ENCODE measurements at places on chromosomes 13 and 19.

GRCh38 chr19:12090807-12091206 lies 26.3 kb downstream of the ZNF844 start:
- no peak for DNase-seq

DNA sequence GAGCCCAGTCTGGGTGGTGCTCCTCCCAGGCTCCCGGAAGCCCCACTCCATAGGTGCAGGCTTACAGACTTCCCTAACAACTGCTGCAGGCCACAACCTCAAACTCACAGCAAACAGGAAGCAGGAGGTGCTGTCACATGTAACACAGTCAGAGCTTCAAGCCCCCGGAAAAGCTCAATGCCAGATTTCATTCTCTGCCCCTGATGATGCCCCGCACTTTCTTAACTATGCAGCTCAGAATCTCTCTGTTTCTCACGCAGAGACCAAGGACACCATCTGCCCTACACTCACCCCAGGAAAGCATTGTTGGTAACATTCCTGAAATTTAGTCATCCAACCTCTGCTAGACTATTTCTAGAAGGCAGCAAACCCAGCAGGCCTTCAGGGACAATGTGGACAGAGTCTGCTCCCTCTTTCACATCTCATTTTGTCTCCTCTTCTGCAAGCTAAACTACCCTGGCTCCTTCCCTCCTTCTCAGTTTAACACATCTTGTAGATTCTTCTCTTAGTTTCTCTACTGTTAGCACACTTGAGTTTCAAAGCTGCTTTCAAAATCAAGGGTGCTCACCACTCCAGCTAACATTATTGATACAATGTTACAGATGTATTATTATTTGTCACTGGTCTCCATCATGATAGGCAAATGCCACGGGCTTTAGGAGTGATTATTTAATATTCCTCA lies 162.5 kb downstream of the KCTD12 start:
- DNase-seq: no peak

GRCh38 chr19:3359919-3360420 lies 6.4 kb upstream of the NFIC start:
- DNase-seq: no peak

- DNase-seq: no peak
Observed at GRCh38 chr13:110426735-110427134, 119.7 kb downstream of the COL4A2 start.

GRCh38 chr13:47904891-47905290 lies 96.2 kb downstream of the SUCLA2 start:
- no peak for DNase-seq

GRCh38 chr19:57934820-57935665 lies at the start of gene ZNF418:
Gene ZNF418 (minus strand): TSS chr19:57935402. CDS start chr19:57933822, 1,580 bp downstream.
- peak; percentile 82 for DNase-seq

GRCh38 chr13:31468114-31468902 lies 268.5 kb downstream of the B3GLCT start:
- no peak for DNase-seq

GRCh38 chr19:7268705-7269098 lies 25.5 kb downstream of the INSR start:
- DNase-seq: no peak

GRCh38 chr13:67048084-67048820 lies 181.9 kb downstream of the PCDH9 start:
- no peak for DNase-seq

GRCh38 chr13:66359910-66360552 lies 870.1 kb downstream of the PCDH9 start:
- DNase-seq: no peak

GRCh38 chr19:16370641-16371391 lies 46.2 kb downstream of the KLF2 start:
- no peak for DNase-seq

GRCh38 chr13:47142105-47142504 lies 245.3 kb upstream of the HTR2A start:
- no peak for DNase-seq

- no peak for DNase-seq
Observed at GRCh38 chr13:52921194-52921593, 72.8 kb upstream of the PCDH8 start.

DNA sequence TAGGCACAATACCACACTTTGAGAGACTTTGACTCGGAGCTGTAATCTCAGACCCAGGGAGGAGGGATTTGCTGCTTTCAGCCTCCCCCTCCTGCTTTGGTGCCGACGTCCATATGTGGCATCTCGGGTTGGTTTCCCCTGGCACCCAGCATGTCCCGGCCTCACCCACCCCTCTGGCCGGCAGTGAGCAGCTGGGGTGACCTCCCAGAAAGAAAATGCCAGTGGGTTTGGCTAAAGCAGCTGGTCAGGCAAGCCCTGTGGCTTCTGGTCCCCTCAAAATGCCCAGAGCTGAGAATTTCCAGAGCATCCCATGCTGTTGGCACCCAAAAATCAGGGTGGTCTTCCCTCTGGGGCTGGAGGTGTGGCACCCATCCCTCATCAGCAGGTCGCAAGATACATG lies 34.1 kb downstream of the INSR start:
- no peak for DNase-seq

DNA sequence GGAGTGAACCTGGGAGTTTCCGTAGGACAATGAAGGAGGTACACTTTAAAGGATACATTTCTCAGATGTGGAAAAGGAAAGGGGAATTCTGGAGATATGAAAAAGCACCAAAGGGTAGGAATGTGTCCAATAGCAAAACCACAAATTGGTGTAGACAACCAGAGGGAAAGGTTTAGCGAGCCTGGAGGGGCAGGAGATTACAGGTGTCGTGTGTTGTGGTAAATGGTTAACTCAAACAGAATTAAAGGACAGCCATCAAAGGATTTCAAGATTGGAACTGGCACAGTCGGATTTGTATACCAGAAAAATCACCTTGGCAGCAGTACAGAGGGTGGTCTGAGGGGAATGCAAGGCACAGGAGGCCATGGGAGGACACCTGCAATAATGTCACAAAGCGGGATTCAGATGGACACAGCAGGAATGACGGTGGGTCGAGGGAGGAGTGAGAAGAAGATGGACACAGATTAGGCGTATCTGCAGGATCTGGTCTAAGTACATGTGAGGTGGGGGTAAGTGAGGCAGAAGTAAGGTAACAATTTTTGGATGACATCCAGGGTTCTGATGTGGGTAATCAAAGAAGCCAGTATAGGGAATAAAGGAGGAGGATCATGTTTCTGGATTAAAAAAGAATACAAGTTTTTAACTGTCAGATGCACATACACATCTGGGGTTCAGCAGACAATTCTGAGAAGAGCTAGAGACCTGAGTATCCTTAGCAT lies 361.6 kb downstream of the KLF12 start:
- DNase-seq: no peak

DNA sequence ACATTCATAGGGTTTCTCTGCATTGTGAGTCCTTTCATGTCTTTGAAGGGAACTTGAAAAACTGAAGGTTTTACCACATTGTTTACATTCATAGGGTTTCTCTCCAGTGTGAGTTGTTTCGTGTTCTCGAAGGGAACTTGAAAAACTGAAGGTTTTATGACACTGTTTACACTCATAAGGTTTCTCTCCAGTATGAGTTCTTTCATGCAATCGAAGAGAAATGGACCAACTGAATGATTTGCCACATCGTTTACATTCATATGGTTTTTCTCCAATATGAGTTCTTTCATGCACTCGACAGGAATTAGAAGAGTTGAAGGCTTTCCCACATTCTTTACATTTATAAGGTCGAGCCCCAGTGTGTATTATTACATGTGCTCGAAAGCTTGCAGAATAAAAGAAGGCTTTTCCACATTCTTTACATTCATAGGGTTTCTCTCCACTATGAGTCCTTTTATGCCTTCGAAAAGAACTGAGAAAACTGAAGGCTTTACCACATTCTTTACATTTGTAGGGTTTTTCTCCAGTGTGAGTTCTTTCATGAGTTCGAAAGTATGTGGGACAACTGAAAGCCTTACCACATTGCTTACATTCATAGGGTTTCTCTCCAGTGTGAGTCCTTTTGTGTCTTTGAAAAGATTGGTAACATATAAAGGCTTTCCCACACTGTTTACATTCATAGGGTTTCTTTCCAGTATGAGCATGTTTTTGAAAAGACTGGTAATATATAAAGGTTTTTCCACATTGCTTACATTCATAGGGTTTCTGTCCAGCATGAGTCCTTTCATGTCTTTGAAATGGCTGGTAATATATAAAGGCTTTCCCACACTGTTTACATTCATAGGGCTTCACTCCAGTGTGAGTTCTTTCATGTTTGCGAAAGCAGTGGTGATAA lies 20.7 kb downstream of the ZNF14 start:
- no peak for DNase-seq

DNA sequence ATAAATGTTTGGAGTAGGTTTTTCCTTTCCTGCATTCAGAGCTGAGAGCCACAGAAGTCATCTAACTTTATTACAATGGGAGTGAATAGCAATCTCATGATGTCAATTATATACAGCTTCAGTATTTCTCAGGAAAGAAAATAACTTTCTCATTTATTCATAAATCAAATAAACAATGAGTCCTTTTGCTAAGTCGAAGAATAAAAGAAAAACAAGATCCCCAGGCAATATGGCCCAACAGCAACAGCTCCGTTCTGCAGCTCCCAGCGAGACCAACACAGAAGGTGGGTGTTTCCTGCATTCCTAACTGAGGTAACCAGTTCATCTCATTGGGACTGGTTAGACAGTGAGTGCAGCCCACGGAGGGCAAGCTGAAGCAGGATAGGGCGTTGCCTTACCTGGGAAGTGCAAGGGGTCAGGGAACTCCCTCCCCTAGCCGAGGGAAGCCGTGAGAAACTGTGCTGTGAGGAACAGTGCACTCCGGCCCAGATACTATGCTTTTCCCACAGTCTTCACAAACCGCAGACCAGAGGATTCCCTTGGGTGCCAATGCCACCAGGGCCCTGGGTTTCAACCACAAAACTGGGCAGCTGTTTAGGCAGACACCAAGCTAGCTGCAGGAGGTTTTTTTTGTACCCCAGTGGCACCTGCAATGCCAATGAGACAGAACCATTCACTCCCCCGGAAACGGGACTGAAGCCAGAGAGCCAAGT lies 128.2 kb downstream of the SLITRK1 start:
- DNase-seq: no peak

DNA sequence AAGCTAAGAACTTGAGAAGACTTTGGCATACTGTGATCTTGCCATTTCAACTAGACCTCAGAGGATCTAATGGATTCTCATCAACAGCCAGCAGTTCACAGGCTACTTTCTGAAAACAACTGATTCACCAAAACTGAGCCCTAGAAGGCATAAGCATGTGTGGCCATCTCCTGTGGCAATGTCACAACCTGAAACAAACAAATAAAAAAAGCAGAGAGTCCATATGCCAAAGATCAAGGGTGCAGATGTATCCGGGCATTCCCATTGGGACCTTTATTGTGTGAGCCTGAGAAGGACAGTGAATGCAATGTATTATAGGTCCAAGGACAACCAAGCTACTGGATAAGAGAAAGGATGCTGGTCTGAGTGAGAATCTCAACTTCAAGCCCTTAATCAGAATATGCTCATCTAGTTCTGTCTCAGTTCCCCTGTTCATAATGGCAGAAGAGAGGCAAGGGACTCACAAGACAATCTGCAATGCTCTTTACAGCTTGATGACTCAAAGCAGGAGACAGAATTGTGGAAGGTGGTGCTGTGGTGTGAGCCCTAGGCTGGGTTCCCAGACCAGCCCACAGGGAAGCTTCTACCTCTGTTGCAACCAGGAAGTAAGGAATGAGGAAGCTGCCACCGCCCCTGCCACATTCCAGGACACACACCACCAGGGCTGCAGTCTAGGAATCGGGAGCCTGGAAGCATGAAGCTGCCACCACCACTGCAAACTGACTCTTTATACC lies 133.7 kb downstream of the RAP2A start:
- DNase-seq: no peak

GRCh38 chr13:23636360-23636759 lies 66.1 kb downstream of the TNFRSF19 start:
- no peak for DNase-seq

DNA sequence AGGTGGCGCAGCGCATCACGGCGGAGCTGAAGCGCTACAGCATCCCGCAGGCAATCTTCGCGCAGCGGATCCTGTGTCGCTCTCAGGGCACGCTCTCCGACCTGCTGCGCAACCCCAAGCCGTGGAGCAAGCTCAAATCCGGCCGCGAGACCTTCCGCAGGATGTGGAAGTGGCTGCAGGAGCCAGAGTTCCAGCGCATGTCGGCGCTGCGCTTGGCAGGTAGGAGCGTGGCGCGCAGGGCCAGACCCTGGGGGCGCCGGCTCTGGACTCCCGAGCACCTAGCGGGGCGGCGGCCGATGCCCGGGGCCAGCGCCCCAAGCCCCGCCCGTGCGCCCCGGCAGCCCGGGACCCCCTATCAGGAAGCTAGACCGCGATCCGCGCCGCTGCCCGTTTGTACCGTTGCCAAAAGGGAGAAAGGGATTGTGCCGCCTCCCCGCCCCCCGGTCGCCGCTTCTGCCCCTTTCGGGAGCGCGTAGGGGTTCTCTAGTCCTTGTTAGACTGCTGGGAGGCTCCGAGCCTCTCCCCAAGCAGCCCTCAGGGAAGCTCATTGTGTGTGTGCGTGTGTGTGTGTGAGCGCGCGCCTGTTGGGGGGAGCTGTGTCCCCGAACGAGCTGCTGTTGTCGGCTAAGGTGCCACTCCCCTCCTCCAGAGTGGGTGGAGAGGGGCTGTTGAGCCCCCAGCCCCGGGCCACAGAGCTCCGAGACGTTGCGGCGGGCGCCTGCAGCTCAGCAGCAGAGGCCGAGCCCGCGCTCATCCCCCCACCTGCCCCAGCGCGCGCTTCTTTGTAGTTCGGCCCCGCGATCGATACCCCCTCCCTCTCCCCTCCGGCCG lies 1.5 kb downstream of the ONECUT3 start:
- no peak for DNase-seq

- DNase-seq: no peak
Observed at GRCh38 chr13:103540382-103540765, 474.2 kb upstream of the SLC10A2 start.

DNA sequence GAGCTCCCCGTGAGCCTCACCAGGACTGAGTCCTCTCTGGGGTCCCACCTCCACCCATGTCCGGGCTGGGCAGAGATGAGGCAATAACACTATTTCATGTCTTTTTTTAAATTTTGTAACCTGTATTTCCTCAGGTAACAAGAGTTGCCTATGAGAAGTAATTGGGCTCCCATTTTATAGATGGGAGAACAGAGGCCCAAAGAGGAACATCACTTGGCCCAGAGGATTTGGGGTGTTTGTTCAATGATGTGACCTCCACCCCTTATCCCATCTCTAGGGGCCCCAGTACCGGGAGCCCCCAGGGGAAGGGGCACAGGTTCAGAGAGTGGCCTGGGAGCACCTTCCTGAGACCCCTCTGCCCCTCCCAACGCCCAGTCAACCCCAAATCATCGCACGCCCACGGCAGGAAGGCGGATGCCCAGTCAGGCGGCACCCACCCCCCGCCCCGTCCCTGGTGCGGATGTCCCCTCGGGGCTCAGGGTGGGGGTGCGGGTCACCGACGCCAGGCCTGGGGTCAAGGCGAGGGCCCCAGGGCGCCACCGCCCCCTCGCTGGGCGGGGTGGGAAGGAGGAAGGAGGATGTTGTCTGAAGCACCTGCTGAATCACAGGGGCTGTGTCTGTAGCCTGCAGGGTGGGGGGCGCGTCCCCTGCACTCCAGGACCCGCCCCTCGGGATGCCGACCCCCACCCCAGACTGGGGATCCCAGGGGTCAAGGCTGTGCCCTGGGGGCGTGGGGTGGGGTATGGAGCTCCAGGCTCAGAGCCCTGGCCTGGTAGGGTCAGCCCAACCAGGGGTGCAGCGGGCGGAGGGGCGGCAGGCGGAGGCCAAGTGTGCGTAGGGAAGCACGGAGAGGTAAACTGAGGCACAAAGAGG lies 9.0 kb upstream of the CIRBP start:
- no peak for DNase-seq

- no peak for DNase-seq
Observed at GRCh38 chr19:7137120-7137519, 67.6 kb downstream of the ZNF557 start.

GRCh38 chr13:83498481-83499190 lies 383.6 kb downstream of the SLITRK1 start:
- DNase-seq: no peak

All from hypothalamus (tissue), 51 donors.